Cortex of kidney (tissue), 1 donor: ENCODE measurements at places on chromosomes 12 and 14.

DNA sequence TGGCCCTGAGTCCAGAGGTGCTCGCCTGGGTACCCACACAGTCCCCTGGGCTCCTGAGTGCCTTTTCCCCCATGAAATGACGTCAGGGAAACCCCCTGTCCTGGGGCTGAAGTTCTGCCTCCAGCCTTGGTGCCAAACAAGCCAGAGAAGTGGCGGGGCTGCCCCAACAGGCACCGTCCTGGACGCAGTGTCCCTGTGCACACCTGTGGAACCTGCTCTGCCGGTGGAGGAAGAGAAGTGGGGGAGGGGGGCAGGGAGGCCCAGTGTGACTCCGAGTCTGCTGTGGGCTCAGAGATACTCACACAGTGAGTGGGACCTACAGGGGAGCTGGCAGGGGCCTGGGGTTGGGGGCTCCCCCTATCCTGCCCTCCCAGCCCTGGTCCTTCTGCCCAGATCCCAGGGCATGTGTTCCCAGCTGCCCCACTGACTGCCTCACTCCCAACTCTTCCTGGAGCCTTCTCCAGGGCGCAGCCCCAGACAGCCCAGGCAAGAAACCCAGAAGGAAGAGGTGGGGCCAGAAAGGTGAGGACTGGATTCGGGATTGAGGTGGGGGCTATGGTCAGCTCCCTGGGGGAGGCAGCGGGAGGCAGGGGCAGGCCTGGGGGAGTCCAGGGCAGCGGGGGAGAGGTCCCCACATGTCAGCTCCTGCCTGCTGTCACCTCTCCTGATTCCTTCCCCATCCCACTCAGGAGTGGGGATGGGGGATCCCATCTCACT, 24.7 kb downstream of the CCDC85C start:
- no peak for DNase-seq

DNA sequence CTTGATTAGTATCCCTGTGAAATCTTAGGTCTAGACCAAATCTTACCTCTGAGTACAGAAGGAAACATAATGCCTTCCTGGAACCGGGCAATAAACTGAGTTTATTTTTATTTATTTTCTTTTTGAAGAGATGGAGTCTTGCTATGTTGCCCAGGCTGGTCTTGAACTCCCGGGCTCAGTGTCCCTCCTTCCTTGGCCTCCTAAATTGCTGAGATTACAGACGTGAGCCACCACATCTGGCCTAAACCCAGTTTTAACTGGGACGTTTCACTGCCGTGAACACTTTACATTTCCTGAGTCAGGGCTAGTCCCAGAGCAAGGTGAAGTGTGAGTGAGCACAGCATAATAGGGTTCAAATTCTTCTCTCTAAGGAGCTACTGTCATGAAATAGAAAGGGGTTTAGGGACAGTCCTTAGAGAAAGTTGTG, 671 bp downstream of the GUCY2C start:
- DNase-seq = no peak

- DNase-seq = no peak
These were observed at the start of gene CD69 for GRCh38 chr12:9760699-9761418. Gene CD69, minus strand, starts transcription at chr12:9760901. Its CDS starts 81 bp downstream, at chr12:9760820.

- DNase-seq = no peak
These were observed 28.6 kb downstream of the BAZ2A start for GRCh38 chr12:56601503-56601902.

GRCh38 chr14:71163050-71163841, 256.0 kb downstream of the PCNX1 start:
- no peak for DNase-seq

DNA sequence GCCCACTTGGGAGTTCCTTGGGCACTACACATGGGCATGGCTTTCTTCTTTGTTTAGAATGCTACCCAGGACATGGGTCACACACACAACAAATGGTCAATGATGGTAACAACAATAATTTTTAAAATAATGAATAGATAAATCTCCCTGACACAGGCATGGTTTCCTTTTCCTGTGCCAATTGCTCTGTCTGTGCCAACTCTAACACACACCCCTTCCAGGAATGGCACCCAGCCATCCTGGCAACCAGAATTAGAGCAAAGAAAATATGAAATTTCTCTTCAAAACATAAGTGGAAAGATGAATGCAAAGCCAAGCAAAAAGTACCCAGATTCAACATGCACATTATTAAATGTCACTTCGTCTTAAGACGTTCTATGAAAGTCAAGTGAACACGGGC, 104.9 kb upstream of the SOX5 start:
- DNase-seq = no peak

GRCh38 chr14:34926552-34926951, 51.4 kb upstream of the BAZ1A start:
- no peak for DNase-seq

- no peak for DNase-seq
These were observed 40.3 kb downstream of the KTN1 start for GRCh38 chr14:55620277-55620676.

DNA sequence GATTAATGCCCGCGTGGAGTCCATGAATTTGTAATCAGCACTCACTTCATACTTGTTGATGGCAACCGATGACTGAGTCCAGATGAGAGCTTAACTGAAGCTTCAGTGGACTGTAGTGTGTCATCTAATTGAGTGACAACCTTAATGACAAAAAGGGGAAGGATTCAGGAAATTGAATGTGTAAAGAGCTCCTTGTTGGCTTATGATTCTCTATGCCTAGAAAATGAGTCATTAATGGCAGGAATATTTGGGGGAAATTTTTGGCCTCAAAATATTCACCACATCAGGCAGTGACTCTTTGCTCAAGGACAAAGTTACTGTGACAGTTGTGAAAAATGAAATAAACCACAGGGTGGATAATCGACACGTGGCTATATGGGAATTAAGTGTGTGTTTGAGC, 55.3 kb upstream of the STON2 start:
- no peak for DNase-seq

DNA sequence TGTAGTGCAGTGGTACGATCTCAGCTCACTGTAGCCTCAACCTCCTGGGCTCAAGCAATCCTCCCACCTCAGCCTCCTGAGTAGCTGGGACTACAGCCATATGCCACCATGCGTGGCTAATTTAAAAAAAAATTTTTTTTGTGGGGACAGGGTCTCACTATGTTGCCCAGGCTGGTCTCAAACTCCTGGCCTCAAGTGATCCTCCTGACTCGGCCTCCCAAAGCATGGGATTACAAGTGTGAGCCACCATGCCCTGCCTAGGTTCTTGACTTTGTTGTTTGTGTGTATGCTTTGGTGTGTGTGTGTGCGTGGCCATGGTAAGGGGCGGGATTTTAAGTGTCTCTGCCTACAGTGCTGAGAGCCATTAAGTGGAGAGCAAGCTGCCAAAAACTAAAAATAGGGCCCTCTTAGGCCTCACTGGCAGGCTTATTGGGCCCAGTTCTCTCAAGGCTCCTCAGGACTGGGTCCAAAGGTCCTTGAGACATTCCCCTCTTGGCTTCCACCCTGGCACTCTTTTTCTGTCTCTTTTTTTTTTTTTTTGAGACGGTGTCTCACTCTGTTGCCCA, 5.1 kb downstream of the COX14 start:
- DNase-seq = no peak

- DNase-seq = no peak
These were observed 25.7 kb downstream of the TBC1D15 start for GRCh38 chr12:71865166-71865713.

GRCh38 chr12:87603727-87604126, 425.5 kb downstream of the C12orf50 start:
- DNase-seq = no peak

- DNase-seq = no peak
These were observed 37.5 kb downstream of the LRIG3 start for GRCh38 chr12:58882826-58883225.

DNA sequence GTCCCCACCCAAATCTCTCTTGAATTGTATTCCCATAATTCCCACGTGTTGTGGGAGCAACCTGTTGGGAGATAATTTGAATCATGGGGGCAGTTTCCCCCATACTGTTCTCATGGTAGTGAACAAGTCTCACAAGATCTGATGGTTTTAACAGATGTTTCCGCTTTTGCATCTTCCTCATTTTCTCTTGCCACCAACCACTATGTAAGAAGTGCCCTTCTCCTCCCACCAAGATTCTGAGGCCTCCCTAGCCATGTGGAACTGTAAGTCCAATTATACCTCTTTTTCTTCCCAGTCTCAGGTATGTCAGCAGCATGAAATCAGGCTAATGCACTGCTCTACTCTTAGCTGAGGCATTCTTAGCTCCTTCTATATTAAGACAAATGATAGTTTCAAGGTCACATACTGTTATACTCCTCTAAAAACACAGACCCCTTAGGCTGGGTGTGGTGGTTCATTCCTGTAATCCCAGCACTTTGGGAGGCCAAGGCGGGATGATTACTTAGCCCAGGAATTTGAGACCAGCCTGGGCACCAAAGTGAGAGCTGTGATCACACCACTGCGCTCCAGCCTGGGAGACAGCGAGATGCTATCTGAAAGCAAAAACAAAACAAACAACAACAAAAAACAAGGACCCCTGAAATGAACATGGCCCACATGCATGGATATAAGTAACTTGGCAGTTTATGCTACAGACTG, 3.6 kb downstream of the SCAF11 start:
- no peak for DNase-seq

DNA sequence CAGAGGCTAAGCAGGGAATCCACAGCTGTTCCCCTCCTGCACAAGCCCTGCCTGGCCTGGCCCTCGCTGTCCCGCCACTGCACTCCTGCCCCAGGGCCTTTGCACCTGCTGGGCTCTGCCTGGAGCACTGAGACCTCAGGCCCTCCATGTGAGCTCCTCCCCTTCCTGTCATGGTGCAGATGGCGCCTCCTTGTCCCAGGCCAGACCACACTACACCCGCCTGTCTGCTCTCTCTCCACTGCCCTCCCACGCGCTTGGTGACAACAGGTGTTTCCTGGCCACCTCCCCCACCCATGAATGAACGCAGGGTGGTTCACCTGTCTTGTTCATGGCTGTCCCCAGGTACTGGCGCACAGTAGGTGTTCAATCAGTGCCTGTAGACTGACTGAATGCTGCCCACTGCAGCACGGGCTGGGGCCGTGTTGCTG, 82.9 kb downstream of the NCOR2 start:
- no peak for DNase-seq

DNA sequence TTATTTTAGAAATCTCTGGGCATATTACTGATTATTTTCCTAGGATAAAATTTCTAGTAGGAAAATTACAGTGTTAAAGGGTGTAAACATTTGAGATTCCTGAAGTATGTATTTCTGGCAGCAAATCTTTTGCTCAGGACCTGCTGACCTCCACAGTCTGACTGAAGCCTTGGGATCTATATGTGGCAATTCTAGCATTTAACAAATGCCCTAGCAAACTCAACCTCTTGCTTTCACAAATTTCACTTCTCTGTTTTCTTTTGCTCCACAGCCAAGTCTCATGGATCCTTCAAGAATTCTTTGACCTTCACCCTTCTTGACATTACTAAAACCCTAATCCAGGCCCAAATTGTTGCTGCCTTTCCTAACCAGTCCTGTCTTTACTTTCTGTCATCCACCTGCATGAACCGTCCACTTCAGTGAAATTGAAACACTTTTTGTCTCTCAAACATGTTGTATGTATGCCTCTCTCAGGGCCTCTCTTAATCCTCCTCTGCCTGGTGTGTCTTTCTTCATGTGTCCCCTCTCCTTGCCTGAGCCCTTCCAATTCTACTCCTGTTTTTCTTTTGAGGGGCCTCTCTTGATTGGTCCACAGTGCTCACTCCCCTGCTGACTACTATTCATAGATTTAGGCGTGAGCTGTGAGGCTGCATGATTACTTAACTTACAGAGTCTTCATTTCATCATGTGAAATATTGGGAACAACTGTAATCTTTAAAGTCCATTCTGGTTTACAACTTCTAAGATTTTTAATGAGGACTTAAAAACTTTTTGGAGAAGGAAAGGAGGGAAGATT, 5.1 kb upstream of the DYRK4 start:
- no peak for DNase-seq
